Non-pigmented ciliary epithelial cell (primary cell): ENCODE measurements at places on chromosomes 2 and 18.

DNA sequence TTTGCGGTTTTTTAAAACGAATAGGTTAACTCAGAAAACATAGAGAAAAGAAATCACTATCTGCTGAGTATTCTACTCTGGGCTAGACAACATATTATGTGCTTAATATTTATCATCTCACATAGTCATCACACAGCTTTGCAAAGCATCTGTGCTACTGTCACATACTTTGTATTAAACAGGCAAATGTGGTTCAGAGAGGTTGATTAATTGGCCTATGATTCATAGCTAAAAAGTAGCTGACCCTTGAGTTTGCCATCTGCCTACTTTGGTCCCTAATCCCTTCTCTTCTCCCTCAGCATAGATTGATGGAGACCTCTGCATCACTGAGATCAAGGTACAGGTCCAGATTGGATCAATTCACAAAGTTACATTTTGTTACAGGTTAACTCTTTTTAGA lies 21.4 kb downstream of the ANKRD30B start:
- DNase-seq: no peak

DNA sequence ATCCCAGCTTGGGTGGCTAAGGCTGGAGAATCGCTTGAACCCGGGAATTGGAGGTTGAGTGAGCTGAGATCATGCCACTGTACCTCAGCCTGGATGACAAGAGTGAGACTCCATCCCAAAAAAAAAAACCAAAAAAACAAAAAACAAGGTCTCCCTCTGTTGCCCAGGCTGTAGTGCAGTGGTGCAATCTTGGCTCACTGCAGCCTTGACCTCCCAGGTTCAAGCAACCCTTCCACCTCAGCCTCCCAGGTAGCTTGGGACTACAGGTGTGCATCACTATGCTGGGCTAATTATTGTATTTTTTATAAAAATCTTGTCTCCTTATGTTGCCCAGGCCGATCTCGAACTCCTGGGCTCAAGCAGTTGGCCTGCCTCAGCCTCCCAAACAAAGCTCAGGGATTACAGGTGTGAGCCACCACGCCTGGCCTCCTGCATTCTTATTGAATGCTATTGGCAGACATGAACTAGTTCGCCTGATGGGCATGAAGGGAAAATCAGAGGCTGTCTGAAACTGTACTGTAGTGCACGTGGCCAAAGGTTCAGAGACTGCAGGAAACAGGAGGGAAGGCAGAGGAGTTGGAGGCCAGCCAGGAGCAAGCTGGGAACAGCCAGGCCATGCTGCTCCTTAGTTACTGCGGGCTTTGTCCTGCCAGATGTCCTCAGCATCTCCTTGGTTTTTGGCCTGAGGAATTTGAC lies 16.0 kb upstream of the ASXL2 start:
- no peak for DNase-seq

DNA sequence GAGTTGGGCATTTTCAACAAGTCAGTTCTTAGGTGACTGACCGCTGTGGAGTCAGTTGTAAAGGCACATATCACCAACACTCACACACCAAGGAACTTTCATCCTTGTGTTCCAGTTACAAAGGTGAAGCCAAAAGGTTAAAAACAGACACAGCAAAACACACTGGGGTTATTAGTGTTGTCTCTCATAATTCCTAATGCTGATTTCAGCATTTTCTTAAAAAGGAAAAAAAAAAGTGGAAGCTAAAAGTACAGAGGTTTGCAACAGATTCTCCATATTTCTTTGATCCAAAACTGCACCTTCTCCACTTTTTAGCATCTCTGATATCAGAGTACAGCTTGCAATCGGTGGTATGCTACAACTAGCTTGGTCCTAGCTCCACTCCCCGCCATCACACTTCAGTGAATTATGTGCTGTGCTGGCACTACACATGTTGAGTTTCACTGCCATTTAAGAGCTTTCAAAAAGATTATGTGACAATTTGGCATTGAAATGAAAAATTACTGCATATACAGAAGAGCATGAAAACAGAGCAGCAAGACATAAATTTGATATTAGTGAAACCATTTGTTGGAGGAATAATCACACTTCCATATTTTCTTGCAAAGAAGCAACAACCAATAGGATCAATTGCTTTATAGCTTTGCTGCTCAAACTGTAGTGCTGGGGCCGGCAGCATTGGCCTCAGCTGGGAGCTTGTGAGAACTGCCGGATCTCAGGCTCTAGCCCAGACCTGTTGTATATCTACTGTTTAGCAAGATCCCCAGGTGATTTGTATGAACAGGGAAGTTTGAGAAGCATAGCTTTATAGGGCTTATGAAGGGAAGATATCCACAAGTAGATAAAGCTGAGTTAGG lies 62.3 kb upstream of the DAPL1 start:
- no peak for DNase-seq

DNA sequence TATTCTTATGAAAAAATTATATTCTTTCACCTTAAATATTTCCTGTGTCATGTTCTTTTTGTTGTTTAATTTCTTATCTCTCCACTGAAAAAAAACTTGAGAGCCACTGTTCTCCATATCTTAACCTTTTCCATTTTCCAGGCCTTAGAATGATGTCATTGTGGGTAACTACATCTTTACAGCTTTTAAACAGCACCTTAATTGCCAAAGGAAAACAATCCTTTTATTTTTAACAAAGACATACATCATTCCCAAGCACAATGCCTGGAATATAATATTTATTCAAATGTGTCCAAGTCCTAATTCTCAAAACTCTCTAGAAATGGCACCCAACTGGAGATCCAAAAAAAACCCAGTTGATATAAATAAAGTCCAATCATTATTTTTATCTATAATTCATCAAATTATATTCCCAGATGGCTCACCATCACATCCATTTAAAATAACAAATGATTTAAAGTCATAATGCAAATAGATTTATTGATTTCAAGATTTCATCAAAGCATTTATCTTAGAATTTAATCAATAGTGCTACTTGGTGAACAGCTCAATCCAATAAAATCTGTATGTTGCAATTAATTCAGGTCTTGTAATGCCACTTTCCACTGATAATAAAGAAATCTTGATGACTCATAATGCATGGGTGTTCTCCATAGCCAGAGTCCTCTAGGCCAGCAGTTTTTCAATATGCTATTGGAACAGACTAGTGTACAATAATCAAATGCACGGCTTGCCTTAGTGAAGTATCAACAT lies 107.1 kb upstream of the MAPRE2 start:
- no peak for DNase-seq

- no peak for DNase-seq
Observed at GRCh38 chr2:179348906-179349305, 84.3 kb upstream of the SESTD1 start.

- DNase-seq: no peak
Observed at GRCh38 chr2:133452146-133452545, 116.1 kb downstream of the NCKAP5 start.

GRCh38 chr18:57631697-57632096 lies 10.1 kb upstream of the NARS1 start:
- no peak for DNase-seq

GRCh38 chr18:26536664-26537063 lies 11.7 kb downstream of the KCTD1 start:
- DNase-seq: no peak

- no peak for DNase-seq
Observed at GRCh38 chr2:12767996-12768624, 51.4 kb downstream of the TRIB2 start.

DNA sequence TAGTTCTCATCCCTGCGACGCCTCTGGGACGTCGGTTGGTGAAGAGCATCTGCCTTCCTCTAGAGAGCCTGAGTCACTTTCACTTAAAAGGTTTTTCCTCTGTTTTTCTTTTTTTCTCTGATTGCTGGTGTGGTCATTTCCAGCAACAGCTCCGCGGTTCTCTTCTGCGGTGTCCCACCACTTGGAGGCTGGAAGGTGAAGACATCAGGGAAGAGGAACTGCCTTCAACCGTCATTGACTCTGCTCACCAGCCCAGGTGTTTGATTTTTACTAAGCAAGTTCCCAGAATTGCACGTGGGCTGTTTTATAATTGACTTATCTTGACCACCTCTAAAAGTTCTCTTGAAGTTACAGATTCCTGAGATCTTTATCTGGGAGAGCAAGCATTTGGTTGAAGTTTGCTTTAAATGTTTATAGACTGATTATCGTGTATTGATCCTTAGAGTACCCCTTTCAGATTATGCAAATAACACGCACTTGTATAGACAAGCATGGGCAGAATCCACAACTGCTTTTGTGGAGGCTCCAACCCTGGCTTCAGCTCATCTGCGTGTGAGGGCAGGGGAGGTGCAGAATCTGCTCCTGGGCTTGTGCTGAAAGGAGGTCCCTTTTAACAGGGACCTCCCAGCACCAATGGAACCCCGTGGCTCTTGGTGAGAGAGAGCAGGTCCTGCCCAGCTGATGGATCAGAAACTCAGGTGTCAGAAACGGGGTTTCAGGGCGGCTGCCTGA lies 3.5 kb downstream of the CTDP1 start:
- no peak for DNase-seq

GRCh38 chr2:172664766-172665165 lies 70.9 kb upstream of the RAPGEF4 start:
- no peak for DNase-seq

DNA sequence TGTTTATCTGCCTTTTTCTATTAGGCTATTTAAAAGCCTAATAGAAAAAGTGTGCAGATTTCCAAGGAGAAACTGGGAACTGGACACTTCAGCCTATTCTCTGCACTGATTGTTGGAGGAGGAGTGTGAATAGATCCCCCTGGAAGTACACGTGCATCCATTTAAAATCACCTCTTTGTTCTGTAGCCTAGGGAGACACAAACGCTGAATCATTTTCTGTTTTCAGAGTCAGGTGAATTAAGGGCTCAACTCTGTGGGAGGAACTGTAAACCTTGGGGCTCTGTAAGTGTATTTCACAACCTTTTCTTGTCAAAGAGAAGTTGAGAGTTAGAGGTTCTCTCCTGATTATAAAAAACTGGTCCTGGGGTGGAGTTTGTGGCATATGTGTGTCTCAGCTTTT lies 159.7 kb downstream of the SPAG16 start:
- DNase-seq: no peak

GRCh38 chr2:48874282-48874681 lies 118.8 kb upstream of the LHCGR start:
- DNase-seq: no peak

DNA sequence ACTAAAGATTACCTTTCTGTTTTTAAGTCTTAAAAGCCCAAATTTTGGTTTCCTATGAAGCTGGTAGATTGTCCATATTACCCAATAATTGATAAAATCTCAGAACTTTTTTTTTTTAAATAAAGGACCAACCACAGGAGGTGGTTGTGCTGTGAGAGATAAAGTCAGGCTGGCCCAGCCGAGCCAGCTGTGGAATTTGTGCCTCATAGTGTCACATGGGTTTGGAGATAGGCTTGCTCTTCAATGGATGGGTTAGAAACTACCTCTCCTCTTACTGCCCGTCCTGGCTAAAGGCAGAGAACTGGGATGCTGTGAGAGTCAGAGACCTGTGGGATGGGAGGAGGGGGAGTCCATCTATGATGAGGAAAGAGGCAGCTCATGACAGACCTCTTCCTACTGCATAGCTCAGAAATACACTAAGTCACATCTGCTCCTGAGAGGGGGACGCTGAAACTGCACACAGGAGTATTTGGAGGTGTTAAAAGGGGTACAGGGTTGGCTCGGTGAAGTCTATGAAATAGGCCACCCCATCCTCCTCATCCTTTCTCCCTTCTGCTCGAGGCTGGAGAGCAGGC lies 99.7 kb upstream of the MGAT4A start:
- DNase-seq: no peak

GRCh38 chr2:135743860-135744259 lies 2.2 kb downstream of the UBXN4 start:
- no peak for DNase-seq

DNA sequence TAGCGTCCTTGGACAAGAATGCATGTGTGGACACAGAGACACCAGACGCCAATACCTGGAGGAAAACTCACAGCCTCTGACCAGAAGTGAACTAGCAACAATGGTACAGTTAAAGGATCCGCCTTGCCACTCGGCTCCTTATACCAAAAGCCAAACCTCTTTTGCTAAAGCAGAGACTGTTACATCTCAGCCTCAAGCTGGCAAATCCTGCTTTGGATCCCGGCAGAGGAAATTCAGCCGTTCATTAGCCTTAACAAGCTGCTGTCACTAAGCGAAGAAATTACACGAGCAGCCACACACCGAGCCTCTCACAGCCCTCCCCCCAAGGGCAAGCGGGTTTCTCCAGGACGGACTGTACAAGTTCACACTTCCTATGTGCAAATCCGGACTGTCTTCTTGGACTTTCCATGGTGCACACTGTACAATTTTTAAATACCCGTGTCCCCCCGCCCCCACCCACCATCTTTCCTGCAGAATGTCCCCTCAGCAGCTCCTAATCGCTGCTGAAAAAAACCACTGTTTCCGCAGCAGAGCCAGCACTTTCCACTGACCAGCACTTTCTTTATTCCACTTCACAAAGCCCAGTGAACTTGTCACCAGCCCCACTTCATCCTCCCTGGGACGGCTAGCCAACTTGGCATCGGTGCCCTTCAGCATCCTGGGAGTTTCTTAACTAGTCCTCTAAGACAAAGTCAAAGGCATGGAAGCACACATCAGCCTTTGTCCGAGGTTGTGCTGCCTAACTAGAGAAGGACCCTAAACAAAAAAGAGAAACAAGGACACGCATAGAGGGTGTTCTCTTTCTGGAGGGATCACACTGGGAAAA lies 1.5 kb downstream of the KLF7 start:
- DNase-seq: no peak

DNA sequence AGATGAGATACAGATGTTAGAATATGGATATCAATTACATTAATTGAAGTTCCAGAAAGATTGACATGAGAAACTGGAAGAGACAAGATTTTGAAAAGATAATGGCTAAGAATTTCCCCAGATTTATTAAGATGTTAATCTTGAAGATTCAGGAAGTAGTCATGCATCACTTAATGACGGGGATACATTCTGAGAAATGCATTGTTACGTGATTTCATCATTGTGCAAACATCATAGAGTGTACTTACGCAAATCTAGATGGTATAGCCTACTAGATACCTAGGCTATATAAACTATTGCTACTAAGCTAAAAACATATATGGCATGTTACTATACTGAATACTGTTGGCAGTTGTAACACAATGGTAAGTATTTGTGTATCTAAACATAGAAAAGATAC lies 6.8 kb upstream of the CHMP3 start:
- no peak for DNase-seq

DNA sequence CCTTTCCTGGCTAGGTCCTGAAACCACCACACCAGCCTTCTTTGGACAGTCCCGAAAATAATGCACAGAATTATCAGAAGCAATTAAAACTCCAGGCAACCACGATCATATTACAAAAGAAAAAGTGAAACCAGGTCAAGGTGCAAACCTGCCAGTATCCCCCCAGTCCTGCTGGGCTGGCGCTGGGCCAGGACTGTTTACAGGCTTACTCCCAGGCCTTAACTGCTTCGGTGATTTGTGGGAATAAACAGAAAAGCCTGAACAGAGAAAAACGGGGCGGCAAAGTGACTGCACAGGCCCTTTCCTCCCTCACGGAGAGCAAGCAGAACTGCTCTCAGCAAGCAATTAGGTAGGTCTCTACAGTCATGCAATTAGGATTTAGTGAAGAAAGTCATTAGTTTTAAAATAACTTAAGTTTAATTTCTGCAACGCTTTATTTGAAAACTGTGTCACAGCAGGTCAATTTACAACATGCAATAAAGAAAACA lies 1.3 kb downstream of the HDAC4 start:
- no peak for DNase-seq
